GM19239 (cell line): ENCODE measurements at places on chromosomes 16 and 17.

DNA sequence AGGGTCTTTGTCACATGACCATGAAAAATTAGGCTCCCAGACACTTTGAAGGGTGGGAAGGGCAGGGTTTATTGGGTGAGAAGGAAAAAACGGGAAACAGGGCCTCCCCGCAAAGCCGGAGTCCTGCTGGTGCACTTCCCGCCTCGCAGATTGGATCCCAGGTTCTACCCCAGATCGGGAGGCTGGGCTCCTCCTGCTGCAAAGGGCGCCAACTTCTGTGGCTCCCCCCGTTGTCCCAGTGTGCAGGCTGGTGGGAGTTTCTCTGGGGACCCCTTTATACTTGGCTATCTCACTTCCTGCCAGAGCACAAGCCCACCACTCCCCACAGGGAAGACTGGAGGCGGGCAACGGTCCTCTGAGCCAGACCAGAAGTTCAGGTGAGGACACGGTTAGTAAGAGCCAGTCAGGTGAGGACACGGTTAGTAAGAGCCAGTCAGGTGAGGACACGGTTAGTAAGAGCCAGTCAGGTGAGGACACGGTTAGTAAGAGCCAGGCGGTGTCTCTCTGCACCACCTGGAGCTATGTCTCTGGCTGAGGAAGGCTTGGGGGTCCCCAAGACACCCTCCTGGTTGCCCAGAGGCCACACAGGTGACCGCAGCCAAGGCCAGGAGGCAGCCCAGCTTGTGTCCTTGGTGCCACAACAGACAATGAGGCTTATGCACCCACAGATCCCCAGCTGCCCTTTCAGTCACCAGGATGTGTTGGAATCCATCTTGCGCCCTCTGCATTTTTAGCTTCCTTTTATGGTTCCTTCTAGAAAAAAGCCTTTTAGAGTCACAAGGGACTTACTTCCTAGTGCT lies 48.1 kb upstream of the CHMP6 start:
- no peak for DNase-seq

DNA sequence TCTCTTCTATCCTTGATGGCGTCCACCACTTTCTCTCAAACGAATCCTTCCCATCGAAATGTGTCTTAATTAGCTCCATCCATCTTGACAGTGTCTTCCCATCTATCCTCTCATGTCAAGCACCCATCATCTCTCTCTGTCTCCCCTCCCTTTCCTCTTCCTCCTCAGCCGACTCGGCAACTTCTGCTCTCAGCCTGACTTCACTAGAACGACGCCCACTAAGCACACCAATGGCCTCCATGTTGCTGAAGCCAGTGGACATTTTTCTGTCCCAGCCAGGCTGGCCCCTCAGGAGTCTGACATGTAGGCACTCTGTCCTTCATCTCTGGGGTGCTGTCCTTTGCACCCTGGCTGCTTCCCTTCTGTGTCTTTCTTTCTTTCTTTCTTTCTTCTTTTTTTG lies 2.5 kb upstream of the SPATA20 start:
- no peak for DNase-seq

DNA sequence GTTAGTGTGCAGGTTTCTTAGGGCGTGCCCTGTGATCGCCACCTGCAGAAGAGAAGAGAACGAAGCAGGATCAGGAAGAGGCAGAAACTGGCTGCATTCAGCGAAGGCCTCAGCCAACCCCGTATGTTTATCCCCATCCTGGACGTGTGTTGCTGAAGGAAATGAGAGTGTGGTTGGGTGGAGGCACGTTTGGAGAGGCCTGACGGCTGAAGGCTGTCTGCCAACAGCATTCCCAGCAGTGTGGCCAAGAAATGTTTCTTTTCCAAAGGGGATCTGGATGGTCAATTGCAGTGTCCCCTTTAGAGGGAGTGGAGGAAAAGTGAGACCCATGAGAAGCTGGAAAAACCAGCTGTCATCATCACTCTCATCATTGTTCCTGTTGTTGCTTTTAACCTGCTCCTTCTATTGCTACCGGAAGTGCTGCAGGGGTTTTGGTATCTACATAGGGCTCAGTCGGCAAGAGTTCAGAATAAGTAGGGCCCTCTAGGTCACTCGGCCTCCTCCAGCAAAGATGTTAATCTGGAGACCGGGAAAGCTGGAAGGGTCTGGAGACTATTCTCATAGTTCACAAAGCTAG lies 46.5 kb upstream of the SLC47A1 start:
- no peak for DNase-seq

DNA sequence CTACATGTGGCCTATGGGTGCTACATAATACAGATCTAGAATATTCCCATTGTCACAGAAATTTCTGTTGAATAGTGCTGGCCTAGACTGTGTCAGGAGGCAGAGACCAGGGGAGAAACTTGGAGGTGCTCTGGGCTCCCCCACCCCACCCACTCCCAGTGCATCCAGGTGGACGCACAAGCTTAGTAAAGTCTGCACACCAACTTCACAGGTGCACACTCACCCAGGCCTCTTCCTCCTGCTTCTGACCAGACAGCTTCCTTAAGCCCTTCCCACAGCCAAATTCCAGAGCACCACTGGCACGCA lies 7.6 kb upstream of the CNP start:
- DNase-seq: no peak

- DNase-seq: no peak
These were observed 34.9 kb downstream of the TOM1L2 start for GRCh38 chr17:17937201-17937853.

DNA sequence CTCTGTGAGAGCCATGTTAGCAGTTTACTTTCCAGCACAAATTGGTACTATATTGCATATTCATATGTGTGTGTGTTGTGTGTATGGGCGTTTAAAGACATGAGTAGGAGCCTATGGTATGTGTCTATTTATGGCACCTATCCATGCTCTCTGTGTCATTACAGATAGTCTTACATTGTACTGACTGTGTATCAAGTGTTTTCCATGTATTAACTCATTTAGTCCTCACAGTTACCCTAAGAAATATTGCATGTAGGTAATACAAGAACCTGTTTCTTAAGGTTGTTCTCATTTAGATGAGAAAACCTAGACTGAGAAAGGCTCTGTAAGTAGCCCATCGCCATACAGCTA lies 1.6 kb downstream of the ALG1 start:
- no peak for DNase-seq

GRCh38 chr17:79114458-79115301 lies 40.1 kb downstream of the ENGASE start:
- no peak for DNase-seq

- DNase-seq: no peak
These were observed 133.4 kb downstream of the TANC2 start for GRCh38 chr17:63099425-63099824.

GRCh38 chr16:57763285-57764005 lies 27.9 kb downstream of the KATNB1 start:
- DNase-seq: no peak

DNA sequence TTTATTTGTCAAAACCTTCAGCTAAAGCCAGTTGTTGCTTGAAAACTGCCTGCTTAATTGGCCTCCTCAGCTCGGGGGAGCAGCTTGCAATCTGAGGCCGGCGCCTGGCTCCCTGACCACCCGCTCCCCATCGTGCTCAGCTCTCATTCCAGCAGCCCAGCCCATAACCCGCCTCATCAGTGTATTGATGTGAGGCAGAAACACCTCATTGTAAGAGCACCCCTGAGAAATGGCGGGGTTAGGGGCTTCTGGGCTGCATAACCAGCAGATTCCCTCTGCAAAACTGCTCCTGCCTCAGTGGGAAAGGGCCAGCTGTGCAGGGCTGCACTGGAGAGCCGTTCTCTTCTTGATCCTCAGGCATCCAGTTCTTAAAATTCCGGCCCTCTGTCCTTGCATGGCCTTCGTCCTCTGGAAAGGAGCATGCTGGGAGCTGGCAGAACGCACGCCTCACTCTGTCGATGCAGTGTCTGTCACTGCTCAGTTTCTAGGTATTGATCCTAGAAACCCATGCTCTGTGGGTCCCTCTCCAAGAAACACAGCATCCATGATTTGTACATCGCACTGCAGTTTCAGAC lies 113.8 kb upstream of the CHMP6 start:
- no peak for DNase-seq

DNA sequence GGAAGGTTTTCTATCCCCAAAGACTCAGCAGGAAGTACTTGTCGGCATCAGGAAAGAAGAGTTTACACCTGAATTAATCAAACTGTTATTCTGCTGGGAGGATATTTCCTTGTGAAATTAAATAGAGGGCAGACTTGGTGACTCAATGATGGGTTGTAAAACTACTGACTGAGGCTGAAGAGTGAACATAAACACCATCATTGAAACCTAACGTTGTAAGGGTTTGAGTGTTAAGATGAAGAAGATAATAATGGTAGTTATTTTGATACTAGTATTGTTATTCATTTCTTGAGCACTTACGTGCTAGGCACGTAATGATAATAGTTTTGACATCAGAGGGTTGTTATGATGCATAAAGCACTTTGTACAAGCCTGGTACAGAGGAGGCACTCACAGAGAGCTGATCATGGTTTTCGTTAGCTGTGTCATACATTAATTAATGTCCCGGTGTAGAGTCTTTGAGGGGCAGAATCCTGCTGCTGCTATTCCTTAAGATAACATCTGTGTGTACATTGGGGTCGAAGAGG lies 64.2 kb upstream of the CACNG3 start:
- no peak for DNase-seq

GRCh38 chr16:80265624-80266306 lies 275.0 kb upstream of the DYNLRB2 start:
- no peak for DNase-seq

DNA sequence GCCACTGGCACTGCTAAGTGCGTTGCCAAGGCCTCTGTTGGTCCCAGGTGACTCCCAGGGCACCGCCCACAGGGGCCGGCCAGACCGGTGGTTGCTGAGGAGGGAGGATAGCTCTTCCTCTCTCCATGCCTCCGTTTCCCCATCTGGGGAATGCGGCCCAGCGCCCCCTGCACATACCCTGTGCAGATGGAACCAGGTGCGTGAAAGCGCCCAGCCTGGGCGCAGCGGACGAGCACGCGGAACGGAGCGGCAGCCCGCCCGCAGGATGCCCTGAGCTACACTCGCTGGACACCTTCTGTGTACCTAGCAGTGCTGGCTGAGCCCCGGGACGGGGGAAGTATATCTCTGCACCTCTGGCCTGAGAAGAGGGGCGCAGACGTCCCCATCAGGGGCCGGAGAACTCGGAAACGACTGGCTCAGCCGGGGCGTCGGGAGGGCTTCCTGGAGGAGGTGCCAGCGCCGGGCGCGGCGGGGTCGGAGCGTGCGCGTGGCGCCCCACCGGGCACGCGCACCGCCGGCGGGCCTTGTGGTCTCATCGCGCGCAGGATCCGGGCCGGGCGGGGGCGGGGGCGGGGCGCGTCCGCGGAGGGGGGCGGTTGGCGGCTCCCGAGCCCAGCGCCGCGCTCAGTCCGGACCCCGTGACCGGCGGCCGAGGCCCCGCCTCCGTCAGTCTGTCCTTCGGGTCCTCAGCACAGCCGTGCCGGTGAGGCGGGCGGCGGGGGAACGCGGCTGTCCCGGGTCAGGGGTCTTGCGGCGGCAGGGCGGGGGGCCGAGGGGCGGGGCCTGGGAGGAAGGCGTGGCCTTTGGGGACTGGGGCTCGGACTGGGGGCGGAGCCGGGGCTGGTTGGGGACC lies at the start of the genes CCDC78 and HAGHL:
TSS of gene CCDC78 (minus strand) at position 6 of the 853 bp plus-strand sequence. CDS start 76 bp downstream, outside the sequence.
TSS of gene HAGHL (plus strand) at position 669 of the 853 bp plus-strand sequence. CDS start 404 bp downstream, outside the sequence.
- peak; percentile 90 for DNase-seq

DNA sequence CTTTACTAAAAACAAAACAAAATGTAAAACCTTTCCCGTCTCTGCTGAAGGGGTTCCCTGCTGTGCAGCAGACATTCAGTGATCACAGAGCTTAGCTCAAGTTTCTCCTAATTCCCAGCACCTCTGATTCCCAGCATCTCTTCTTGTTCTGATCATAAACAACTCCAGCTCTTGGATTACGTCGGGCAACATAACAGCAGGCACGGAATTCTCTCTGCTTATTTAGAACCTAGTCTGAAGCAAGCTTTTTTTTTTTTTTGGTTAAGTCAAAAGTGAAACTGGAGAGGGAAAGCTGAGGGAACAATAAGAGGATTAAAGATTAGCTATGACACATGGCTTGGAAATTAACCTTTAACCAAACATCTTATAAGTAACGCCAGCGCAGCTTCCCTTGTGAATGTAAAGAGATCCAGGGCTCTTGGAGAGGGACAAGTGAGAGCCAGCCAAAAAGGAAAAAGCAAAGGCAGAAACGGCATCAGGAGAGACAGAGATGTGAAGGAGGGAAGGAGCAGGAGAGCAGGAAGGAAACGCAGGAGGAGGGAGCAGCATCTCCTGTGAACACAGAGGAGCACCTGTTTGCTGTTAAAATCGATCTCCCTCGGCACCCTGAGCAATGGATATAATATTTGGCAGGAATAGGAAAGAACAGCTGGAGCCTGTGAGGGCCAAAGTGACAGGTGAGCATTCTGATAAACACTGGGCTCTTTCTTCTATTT lies at the start of gene BCO1:
TSS of gene BCO1 (plus strand) at position 394 of the 716 bp plus-strand sequence. CDS start at position 614, 220 bp downstream.
- no peak for DNase-seq

- DNase-seq: peak; percentile 15
These were observed 647.7 kb upstream of the SOX9 start for GRCh38 chr17:71472809-71473789.

GRCh38 chr17:39621523-39622379 lies 5.0 kb upstream of the PPP1R1B start:
- peak; percentile 93 for DNase-seq

GRCh38 chr16:57646388-57647039 lies 18.1 kb downstream of the ADGRG1 start:
- DNase-seq: no peak

DNA sequence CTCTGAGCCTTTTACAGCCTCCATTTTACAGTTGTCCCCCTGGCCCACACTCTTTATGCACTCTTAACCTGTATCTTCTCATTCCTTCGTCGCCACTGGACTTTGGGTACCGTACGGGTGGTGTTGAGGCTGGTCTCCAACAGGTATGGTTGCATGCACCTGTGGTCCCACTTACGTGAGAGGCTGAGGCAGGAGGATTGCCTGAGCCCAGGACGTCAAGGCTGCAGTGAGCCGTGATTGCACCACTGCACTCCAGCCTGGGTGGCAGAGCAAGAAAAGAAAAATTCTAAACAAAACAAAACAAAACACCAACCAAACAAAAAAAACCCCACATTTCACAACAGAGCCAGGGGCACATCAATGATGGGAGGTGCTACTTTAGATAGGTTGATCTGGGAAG lies 14.4 kb upstream of the TMEM98 start:
- no peak for DNase-seq

GRCh38 chr17:82231312-82231561 lies 2.4 kb downstream of the SLC16A3 start:
- DNase-seq: peak; percentile 73

DNA sequence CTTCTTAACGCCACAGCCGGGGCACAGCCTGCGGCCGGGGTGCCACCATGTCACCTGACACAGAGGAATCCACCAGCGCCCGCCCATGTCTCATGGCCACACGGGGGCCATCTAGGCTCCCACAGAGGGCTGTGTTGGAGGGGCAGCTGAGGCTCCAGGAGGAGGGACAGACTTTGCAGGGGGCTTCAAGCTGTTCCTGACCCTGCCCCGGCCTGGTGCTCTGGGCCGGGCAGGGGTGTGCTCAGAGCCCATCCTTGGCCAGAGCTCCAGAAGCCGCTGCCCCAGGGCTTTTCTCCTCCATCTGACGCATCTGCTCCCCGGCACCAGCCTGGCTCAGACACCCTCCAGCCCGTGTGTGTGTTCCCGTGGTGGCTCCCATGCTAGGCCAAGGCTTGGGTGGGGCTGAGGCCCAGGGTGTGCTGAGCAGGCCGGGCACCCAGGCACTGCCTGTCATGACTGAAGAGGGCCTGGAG lies 7.8 kb upstream of the SLC38A10 start:
- no peak for DNase-seq

GRCh38 chr17:46847204-46848191 lies 3.9 kb upstream of the WNT9B start:
- no peak for DNase-seq
